IPS DF 19.7 (cell line): ENCODE measurements at places on chromosomes 12 and 14.

- DNase-seq, result no peak
Observed at GRCh38 chr14:34138175-34138574, 187.3 kb upstream of the EGLN3 start.

GRCh38 chr12:122022393-122023338 is 982 bp downstream of the BCL7A start:
- DNase-seq, result no peak

- DNase-seq, result no peak
Observed at GRCh38 chr14:91300283-91300895, 55.9 kb upstream of the GPR68 start.

DNA sequence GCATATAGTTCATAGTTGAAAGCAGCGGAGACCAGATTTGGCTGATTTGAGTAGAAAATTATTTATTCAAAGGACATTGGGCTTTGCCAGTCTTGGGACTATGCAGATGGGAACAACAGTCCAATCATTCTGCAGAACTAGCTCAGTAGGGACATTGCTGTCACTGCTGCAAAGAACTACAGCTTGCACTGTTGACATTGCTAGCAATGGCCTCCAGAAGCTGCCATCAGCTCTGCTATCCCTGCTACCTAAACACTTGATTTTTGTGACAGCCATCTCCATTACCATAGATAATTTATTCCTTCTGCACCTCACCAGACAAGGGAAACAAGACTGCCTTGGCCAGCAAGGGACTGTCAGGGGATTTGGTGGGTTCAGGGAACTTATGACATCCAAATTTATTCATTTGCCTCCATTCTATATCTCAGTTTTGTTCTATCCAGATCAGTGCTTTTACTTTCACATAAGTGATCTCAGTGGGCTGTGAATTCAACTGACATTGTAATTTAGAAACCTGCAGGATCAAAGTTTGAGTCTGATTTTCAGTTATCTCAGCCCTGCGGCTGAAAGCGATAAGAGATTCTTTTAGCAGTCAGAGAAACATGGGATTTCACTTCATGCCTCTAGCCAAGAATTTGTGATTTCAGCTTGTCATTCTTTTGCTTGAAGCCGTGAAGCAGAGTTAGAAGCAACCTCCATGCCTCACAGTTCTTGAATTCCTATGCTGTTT is 136.7 kb upstream of the FBXO33 start:
- DNase-seq, result no peak

- no peak for DNase-seq
Observed at GRCh38 chr14:64762044-64763034, 58.1 kb downstream of the PLEKHG3 start.

GRCh38 chr12:99752740-99753139 is 105.2 kb downstream of the GARIN6 start:
- no peak for DNase-seq

DNA sequence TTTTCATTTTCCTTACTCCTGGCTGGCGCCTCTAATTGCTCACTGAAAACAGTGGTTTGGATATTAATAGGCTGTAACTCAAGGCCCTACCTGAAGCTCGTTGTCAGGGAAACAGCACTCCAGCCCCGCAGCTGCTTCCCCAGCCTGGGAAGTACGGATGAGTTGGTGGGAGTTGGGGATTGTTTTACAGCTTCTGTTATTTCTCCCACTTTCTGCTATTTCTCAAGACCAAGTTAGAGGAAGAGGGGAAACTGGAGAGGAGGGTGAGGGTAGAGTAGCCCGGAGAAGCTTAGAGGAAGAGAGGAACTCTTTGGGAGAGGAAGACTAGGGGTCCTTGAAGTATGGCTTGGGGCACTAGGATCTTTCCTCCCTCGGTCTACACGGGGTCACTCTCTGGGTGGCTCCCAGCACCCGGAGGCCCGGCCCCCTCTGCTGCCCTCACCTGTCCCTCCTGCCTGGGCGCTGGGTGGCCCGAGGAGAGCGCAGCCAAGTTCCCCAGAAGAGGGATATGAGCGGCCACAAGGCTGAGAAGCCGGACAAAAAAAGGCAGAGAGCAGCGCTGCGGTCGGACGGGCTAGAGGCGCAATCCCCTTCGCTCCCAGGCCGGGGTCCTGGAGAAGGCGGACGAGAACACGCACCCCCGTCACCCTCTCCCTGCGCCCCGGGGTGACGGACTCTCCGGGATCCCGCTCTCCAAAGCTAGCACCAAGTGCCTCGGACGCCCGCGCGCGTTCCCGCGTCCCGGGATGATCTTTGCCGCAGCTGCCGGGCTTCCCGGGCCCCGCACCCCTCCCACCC is 671 bp downstream of the SPTB start:
- no peak for DNase-seq

- DNase-seq, result no peak
Observed at GRCh38 chr14:59570122-59570521, 6.5 kb downstream of the CCDC175 start.

GRCh38 chr14:20612403-20612802 is 21.2 kb upstream of the RNASE12 start:
- no peak for DNase-seq

- DNase-seq, result no peak
Observed at GRCh38 chr14:55249423-55249822, 21.8 kb upstream of the FBXO34 start.

DNA sequence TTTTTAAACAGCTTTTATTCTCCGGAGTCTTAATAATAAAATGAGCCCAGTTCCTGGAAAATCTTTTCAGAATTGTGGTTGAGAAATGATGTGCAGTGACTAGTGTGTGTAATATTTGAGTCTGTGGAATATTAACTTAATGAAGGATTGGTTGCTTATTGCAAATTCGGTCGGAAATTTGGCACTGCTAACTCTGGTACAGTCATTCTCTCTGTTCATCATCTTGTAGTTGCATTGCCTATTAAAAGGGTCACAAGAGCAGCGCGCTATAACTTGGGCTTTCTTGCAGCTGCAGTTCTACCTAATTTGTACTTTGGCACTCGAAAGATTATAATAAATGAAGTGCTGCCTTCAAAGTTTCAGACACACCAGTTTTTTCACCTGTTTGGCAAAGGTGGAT is 146.0 kb downstream of the FLRT2 start:
- no peak for DNase-seq

DNA sequence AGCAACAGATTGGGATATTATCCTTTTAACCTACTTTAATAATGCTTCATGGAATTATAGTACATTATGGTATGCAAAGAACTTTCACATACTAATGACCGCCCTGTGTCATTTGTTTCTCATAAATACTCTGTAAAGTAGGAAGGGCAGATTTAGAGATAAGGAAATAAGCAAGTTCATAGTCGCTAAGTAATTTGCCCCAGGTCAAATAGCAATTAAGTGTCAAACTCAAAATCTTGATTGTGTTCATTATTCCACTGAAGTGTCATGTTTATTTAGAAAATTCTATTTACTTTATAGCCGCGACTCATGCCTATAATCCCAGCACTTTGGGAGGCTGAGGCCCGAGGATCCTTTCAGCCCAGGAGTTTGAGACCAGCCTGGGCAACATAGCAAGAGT is 98.7 kb upstream of the ATF1 start:
- DNase-seq, result no peak

DNA sequence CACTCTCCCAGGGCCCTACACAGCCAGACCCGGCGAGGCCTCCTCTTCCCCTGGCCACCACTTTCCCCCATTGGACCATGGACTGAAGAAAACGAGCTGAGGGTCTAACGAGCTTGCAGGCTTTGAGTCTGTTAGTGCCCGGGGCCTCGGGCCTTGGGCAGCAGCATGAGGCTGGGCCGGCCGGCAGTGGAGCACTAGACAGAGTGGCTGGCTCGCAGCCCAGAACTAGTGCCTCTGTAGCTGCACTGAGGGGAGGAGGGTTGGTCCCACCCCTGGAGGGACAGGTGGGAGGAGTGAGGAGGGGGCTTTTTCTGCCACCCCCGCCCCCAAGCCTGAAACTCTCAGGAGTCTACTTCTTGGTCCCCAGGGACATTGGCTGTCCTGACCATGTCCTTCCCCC is 38.7 kb downstream of the SLC6A12 start:
- DNase-seq, result no peak

- DNase-seq, result no peak
Observed at GRCh38 chr12:119375883-119376190, 41.3 kb downstream of the CCDC60 start.

- DNase-seq, result no peak
Observed at GRCh38 chr12:69875416-69875935, 50.4 kb downstream of the MYRFL start.

DNA sequence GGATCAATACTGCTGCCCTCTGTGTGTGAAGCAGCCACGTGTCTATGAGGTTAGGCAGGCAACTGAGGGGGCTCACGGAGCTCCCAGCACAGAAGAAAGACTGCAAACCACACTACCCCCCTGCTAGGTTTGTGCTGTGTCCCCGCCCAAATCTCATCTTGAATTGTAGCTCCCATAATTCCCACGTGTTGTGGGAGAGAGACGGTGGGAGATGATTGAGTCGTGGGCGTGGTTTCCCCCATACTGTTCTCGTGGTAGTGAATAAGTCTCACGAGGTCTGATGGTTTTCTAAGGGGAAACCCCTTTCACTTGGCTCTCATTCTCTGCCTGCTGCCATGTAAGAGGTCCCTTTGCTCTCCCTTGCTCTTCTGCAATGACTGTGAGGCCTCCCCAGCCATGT is 68.6 kb downstream of the ACTN1 start:
- DNase-seq, result no peak

DNA sequence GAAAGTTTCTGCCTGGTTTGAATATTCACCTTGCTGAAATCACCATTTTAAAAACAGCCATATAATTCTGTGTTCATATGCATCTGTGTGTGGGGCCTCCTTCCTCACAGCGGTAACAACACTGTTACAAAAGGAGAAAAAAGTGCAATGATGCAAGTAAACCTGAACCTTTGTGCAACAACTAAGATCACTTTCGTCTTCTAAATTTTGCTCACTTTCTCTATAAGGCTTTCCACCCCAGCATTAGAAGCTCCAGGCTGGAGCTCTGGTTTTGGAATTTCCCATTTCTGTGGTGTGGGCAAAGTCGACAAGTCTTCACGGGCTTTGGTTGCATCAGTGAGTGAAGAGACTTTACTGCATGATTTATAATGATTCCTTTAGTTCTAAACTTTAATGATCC is 18.4 kb downstream of the FGD6 start:
- no peak for DNase-seq

DNA sequence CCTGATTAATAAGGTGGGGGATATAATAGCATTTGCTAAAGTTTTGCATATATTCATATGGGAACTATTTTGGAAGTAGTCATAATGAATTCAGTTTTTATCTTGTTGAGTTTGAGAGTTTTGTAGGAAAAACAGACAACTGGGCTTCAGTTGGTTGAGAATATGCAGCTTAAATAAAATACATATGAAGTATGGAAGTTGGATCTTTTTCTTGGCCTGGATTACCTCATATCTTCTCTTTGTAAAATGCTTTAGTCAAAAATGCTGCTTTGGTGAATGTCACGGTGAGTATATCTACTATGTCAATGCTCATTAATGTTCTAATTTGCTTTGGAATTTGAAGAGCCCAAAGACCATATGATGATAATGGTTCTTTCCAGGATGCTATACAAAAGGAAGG is 552.2 kb upstream of the LMO3 start:
- no peak for DNase-seq

- no peak for DNase-seq
Observed at GRCh38 chr14:58864751-58865513, 227.2 kb downstream of the DACT1 start.

DNA sequence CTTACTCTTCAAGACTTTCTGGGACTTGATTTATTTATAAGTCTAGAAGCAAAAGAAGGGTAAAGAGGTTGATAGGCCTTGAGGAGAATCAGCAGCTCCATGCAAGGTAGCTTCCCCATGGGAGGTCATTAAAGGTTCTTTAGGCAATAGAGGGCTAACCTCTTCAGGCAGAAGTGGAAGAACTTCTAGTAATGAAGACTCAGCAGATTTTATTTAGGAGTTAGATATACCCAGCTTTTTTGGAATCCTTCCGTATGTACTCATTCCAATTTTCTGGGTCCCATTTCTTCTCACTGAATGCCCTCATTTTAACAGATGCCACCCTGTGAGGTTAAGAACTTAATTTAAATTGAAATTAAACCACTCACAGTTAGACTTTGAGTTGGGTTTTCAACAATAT is 565.6 kb downstream of the LRFN5 start:
- no peak for DNase-seq

DNA sequence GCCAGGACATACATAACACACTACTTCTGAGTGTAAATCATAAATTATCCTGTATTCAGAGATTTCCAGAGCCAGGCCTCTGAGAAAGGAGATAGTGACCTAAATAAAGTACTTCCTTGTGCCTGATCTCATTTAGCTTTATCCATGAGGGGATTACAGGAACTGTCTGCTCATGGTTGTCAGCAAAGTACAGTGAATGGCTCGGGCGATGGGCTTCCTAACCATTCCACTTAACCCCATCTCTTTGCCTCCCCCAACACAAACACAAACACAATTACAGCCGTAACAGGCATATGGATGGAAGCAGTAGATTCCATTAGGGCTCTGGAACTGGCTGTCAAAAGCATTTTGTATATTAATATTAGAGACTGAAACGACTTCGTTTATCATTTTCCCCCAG is 206.7 kb upstream of the CPNE8 start:
- DNase-seq, result no peak

GRCh38 chr12:14834509-14834908 is 8.8 kb downstream of the ART4 start:
- no peak for DNase-seq

- DNase-seq, result no peak
Observed at GRCh38 chr12:104207416-104208205, 8.0 kb upstream of the TXNRD1 start.
